IMR-90 (cell line): ENCODE measurements at places on chromosomes 16 and 17. TPM values are rescaled to one million over a fixed set of nuclear protein-coding genes. Genes with fewer than 3 reads are reported as not detected.
A peak's percentile ranks its signal among the peaks of the same experiment; 100 is the strongest.

DNA sequence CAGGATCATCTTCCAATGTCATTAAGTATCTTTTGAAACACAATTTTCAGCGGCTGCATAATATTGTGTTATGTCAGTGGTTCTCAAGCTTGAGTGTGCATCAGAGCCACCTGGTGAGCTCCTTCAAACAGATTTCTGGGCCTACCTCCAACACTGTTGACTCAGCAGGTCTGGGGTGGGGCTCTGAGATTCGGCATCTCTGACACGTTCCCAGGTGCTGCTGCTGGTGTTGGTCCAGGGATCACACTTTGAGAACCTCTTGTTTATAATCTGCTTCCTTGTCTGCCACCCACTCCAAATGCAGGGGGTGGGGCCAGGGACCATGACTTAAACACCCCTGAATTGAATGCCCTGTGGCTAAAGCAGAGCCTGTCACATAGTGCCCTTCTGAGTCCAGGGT lies 73.8 kb upstream of the HNF1B start:
- DNase-seq, result peak; percentile 89

- peak; percentile 52 for DNase-seq
Observed at GRCh38 chr17:17675925-17676534, 5.2 kb upstream of the RAI1 start.

GRCh38 chr17:44351961-44352827 lies 7.1 kb downstream of the GRN start:
- no peak for DNase-seq

DNA sequence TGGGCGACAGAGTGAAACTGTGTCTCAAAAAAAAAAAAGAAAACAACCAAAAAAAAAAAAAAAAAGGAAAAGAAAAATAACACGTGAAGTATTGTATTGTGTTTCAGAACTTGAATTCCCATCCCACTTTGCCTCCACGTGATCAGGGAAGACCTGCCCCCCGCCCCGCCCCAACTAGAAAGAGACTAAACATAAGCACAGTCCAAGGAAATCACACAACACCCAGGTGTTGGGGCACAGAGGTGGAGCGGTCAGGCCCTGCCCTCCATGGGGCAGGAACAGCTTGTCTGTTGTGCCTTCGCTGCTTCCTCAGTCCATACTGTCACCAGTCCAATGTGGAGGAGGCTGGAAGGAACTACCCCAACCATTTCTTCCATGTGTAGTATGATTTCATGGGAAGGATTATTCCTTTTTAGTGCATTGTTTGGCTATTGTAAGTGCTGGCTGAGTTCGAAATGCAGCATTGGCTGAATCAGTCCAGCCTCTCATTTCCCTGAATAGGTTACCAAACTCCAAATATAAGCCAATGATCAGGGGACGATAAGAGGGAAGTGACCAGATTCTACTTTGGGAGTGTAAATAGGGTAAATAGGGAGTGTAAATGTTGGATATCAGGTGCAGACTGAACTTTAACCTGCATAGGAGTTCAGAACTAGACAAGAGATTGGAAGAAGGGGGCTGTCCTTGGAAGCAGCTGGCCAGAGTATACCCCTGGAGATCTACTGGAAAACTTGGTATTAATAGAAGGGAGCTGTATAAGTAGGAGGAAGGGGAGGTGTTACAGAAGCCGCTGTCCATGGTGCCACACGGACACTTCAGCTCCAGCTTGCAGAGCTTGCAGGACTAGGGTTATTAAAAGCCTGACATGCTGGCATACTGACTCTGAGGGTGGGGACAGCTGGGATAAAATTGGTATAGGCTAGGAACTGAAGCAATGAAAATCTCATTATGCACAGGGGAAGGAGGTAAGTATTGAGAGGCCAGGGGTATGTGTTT lies 50.7 kb downstream of the TANGO6 start:
- DNase-seq, result peak; percentile 37

DNA sequence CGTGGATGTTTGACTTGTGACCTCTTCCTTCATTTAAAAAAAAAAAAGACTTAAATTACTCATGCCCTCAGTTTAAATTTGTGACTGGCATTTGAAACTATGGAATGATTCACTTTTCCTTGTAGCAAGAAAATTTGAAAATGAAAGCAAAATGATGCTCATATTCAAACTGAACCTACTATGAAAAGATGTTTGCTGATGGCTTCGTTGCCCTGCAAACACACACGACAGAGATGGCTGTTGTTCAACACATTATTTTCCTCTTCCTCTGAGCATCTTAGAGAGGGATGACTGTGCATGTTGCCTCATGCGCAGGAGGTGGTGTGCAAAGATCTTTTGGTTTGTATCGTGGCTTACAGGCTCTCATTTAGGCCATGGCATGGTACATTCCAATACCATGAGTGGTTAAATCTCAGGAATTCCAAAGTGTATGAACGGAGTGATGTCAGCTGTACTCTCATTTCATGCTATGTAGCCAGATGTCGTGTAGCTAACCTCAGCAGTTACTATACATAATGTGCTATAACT lies 164.5 kb downstream of the PRKCA start:
- DNase-seq, result peak; percentile 100

Gene CDH13
- polyA plus RNA-seq, result 59.5 and 61.6 TPM in 2 replicates
